ENCODE measurements at places on chromosomes 3 and 15. TPM values are rescaled to one million over a fixed set of nuclear protein-coding genes. Genes with fewer than 3 reads are reported as not detected.

DNA sequence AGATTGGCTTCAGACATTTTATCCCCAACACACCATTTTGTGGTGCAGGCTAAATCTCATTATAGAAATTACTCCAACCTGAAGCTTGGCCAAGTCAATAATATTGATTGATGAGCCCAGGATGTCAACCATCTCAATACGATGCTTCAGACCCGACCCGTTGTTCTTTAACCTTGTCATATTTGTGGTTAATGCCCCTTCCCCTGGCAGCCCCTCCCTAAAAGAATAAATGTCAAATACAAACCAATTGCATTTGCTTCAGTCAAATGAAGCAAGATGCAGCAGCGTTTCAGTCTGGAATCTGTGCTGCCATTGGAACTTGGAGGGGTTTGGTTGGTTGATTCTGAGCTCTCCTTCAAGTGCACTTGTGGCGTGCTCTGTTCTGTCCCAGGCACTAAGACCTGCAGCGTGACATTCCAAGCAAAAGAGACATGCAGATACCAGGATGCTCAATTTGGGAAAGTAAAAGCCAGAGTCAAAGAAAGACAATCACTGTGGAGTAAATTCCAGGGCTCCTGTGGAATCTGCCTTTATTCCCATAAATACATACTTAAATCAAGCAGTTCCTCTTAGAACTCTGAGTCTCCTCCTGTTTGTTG lies 23.8 kb upstream of the PSMD6 start:
- no peak for DNase-seq

DNA sequence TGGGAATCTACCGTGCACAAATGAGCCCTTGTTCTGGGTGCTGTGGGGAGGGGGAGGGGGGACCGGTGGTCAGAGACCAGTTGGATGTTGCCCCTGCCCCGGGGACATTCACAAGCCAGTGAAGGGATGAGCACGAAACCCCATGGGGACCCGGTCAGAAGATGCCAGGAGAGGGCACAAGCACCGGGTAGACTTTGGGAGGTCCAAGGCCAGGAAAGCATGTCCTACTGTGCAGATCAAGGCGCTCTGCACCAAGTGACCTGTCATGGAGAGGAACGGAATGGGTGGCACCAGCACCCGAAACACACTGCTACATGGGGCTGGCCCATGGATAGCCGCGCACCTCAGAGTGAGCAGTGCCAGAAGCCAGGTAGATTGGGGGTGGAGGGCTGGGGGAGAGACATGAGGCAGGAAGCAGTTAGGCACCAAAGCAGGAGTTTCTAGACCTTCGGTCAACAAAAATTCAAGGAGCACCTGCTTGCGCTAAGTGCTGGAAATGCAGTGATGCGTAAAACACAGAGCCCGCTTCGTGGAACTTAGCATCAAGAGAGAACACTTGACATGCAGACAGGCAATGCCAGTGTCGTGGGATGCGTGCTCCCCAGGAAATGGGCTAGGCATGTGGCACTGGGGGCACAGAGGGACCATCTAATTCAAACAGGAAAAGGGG lies 99.1 kb downstream of the CPN2 start:
- no peak for DNase-seq

DNA sequence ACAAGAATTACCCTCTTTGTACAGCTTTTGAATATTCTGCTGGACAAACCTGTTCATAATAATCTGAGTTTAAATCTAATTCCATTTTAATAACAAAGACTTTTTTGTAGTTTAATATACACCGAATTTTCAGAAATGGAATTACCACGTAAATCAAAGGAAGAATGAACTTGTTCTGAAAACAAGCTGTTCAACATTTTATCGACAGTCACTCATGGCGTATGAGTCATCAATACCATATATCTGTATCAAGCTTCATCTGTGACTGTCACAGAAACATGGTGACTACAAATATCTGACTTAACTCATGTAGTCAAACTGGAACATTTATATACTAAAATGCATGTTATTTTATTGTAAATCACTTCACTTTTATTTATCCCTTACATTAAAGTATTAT lies 90.0 kb downstream of the EFL1 start:
- no peak for DNase-seq

GRCh38 chr3:147987549-147987948 lies 578.4 kb downstream of the ZIC1 start:
- DNase-seq: no peak

Gene SAMMSON
- not detected for total RNA-seq

DNA sequence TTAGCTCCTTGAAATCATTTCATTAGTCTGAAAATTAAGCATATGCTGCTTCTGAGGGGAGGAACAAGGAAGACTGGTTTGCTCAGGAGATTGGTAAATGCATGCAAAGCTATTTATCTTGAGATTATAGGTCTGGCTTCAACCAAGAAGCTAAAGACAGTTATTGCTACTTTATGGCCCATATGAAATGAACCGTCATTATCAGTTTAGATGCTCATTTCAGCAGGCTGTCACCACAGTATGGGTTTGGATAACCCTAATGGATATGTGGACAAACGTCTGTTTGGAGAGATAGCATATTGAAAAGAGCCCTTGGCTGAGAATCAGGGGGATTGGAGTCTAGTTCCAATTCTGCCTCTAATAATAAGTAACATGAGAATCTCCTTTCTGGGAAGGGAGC lies 922.6 kb downstream of the TUSC7 start:
- DNase-seq: no peak

GRCh38 chr3:52144034-52144795 lies 10.0 kb downstream of the POC1A start:
- peak; percentile 90 for DNase-seq

GRCh38 chr15:36178303-36178633 lies 401.2 kb upstream of the CDIN1 start:
- DNase-seq: no peak

Gene PDE12
- total RNA-seq: 24.3 TPM

- no peak for DNase-seq
These were observed 247.3 kb upstream of the IGF1R start for GRCh38 chr15:98401029-98401428.

Gene ILDR1
- total RNA-seq: 19.9 TPM

Gene CFAP92
- total RNA-seq: 3.3 TPM

DNA sequence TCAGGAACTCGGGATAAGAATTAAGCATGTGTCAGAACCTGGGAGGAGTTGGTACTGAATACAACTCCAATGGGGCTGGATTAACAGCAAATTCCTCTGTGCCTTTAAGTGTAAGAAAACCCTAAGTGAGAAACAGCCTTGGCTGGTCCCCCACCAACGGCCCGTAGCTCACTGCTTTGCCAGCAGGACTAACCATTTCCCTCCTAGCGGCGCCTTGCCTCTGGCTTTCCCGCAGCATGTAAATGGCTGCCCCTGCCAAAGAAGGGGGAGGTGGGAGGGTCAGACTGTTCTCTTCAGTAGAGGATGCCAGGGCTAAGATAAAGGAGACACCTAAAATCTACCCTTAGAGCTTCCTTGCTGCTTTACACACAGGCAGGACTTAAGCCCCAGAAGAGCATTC lies 51.0 kb upstream of the SH3GL3 start:
- no peak for DNase-seq

GRCh38 chr3:47017504-47018268 lies 38.2 kb downstream of the NBEAL2 start:
- DNase-seq: no peak

Gene KLHL6
- total RNA-seq: 3.7 TPM

Gene KLHL40
- not detected for total RNA-seq

DNA sequence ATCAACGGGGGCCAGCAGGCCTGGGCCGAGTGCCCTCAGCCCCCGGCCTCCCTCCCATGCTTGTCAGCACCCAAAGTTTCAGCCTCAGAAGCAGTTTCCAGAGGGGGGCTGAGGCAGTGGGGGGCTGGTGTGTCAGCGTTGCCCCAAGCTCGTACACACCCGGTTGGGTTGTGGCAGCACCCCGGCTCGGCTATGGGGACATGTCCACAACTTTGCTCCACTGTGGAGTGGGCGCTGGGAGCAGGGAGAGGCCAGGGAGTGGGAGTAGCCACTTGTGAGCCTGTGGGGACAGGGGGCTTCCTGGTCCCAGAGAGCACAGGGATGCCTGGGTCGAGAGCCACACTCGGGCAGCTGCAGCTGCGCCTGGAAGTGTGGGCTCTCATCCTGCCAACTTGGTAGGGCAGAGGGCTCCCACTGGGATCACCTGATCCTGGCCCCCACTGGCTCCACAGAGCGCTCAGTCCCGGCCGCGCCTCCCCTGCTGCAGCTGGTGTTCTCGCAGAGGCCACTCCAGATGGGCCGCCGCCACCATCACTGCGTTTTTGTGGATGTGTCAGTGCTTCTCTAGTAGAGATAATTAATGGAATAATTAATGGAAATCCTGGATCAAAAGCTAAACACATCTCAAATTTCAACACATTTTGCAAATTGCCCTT lies 75.1 kb downstream of the NR1D2 start:
- DNase-seq: no peak

DNA sequence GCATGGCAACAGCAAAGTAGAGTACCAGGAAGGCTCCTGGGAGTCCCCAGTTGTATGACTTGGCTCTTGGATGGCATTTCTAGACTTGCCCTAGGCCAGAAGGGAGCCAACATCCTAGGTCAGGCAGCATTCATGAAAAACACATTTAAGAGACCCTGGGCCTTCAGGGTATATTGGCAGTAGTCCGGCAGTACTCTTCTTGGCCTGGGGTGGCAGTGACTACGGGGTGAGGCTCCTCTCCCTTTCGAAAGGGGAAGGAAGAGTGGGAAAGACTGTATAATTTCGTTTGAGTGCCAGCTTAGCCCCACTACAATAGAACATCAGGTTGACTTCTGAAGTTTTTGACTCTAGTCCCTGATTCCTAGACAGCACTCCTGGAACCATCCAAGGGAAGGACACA lies 136.4 kb downstream of the ZIC4 start:
- DNase-seq: no peak

- DNase-seq: no peak
These were observed 2.9 kb downstream of the FBXL22 start for GRCh38 chr15:63600001-63600615.

DNA sequence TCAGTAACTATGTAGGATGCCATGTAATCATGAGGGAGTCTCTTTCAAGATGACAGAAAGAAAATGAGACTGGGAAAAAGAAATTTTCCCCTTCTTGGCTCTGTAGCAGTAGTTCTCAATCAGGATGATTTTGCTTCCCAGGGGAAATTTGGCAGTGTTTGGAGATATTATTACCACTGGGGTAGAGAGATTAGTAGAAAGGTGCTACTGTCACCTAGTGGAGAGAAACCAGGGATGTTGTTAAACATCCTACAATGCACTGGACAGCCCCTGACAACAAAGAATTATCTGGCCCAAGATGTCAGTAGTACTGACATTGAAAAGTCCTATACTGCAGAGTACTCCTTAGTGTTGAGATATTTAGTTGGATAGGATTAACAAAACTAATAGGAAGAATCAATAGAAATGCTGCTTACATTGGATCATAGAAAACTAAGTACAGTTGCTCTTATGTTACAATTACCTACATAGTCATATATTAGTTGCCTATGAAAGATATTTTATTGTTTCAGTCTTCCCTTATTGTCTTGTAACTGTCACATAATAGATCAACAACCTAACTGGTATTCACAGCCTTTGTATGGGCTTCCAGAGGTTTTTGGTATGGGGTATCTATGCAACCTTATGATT lies 433.3 kb downstream of the RAP2B start:
- no peak for DNase-seq

Gene RBP2
- total RNA-seq: 12.2 TPM

Gene RNU6-1
- not detected for total RNA-seq

Gene LTK
- 2.5 TPM for total RNA-seq

GRCh38 chr15:101110681-101111569 lies 140.9 kb downstream of the CHSY1 start:
- no peak for DNase-seq

- DNase-seq: no peak
These were observed 656.9 kb downstream of the NTRK3 start for GRCh38 chr15:87599616-87600015.

- DNase-seq: no peak
These were observed 122.5 kb downstream of the LEKR1 start for GRCh38 chr3:156948402-156949210.

Gene AGBL1
- not detected for total RNA-seq

DNA sequence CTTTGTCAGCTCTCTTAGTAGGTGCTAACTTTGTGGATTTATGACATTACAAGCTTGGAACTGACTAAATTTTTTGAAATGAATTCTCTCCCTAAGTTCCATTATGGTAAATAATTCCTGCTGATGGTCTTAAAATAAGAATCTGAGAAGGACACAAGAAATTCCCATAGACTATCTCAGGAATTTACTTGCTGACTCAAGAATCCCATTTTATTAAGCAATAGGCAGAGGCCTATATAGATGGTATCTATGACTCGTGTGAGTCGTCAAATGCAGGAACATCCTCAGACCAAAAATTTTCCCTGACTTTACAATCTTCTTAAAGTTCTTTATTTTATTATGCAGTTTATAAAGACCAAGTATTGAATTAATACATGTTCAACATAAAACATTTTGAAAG lies 30.7 kb upstream of the CBLB start:
- no peak for DNase-seq

Gene PPARG
- total RNA-seq: 13.0 TPM

Gene FBXW12
- total RNA-seq: not detected

GRCh38 chr3:174409086-174409743 lies 449.9 kb upstream of the NAALADL2 start:
- DNase-seq: no peak

Gene ACAD9
- total RNA-seq: 38.7 TPM

DNA sequence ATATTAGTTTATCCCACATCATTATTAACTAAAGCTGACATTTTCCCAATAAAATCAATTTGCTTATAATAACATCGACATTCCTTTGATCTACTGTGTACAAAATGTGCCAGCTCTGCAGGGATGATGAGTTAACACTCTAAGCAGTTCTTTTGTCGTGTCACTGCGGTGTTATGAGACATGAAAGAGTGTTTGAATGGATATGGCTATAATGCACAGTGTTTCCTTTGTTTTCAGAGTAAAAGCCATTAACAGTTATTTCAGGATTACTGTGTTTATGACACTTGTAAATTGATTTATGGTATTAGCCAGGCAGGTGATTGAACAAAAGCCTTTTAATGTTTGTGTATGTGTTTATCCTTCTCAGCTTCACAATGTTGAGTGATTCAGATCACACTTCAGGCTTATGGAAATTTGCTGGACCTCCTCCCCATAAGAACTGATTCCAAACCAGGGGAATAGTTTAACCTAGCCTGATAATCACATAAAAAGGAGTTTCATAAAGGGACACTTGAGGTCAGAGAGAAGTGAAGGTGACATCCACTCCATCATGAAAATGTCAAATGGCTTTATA lies 115.7 kb downstream of the CHL1 start:
- no peak for DNase-seq

Gene CADPS
- total RNA-seq: 37.2 TPM

- no peak for DNase-seq
These were observed 150.4 kb upstream of the BFSP2 start for GRCh38 chr3:133249490-133249889.
